NCI-H510A treated with DMSO at 0.1 percent for 48 hours (cell line): ENCODE measurements at places on chromosomes 11 and 22.

GRCh38 chr11:19160847-19161246 is 40.9 kb downstream of the CSRP3 start:
- DNase-seq = no peak

GRCh38 chr11:83033371-83033770 is 38.3 kb downstream of the RAB30 start:
- DNase-seq = no peak

DNA sequence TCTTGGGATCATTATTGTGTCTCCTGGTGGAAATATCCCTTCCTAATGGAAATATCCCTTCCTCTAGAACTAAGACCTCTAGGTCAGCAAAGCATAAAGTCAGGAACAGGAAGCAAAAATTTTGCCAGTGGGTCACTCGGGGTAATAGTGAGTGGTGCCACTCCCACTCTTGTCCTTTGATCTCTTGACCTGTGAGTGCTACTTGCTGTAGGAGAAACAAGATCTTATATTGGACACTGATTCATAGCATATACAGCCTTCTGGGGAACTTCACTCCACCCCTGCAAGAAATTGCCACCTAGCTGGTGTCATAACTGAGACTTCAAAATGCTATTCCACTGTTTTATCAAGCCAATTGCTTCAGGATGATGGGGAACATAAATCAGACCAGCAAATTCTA is 44.7 kb upstream of the TMEM45B start:
- no peak for DNase-seq

DNA sequence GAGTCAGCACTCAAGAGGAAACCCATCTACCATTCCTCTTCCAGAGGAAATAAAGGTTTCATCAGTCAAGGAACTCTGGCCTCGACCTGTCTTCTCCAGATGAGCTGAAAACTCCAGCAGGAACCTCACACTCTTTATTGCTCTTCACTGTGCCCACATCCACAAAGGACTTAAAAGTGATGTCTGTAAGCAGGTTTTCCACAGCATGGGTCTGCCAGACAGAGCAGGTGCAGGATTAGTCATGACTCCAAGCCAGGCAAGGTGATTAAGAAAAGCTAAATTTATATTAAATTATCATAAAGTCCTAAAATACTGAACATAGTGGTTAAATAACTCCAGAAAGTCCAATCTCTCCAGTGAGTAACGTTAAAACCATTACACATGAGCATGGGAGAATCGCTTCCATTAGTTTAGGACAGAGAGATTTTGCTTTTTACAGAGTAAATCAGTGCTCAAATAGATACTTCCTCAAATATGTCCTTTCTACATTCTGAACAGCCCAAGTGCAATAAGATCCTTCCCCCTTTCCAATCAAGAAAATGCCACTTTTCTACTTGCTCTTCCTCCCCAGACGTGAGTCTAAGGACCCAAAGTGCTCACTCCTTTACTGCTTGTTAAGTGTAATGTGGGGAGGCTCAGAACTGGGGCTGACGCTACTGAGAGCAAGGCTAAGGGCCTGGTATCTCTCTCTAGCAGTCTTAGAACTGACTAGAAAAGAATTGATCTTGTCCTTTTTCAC is 10.7 kb upstream of the CKAP5 start:
- DNase-seq = no peak

DNA sequence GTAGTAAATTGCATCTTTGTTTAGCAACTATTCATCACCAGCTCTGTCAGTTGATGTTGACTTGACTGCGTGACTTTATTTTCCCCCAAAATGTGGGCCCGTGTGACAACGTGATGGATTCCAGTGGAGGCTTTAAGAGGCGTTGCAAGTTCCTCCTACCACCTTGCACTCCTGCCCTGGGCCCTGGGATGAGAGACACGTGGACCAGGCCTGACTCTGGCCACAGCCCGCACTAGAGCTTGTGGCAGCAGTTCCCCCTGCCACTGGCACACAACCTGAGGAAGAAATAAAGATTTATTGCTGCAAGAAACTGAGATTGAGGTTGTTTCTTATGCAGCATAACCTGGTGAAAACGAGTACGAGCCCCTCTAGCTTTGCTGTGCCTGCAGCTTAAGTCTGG is 31.9 kb downstream of the RASD2 start:
- no peak for DNase-seq

GRCh38 chr11:12677131-12677530 is 2.9 kb downstream of the TEAD1 start:
- no peak for DNase-seq

DNA sequence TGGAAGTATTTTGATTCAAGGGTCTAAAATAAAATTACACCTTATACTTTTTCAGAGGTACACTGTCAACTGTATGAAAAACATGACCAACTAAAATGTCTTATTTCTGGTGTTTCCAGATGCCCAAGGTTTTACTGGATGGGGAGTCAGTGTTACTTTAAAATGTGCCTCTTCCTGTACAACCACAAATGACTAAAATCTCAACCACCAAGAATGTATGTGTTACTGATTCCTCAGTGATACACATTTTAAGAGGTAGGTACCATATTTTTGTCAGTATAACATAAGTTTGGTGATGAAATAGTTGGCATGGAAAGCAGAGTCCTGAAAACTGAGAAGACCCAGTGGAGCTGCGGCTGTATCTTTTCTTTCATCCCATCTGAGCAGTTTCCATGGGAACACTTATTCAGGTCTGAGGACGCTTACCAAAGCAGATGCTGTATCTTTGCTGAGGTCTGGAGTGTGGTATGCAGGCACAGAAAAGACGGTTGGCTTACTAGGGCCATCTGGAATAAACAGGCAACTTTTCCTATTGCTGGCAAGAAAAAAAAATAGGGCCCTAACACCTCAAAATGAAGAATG is 21.2 kb upstream of the TP53AIP1 start:
- no peak for DNase-seq

DNA sequence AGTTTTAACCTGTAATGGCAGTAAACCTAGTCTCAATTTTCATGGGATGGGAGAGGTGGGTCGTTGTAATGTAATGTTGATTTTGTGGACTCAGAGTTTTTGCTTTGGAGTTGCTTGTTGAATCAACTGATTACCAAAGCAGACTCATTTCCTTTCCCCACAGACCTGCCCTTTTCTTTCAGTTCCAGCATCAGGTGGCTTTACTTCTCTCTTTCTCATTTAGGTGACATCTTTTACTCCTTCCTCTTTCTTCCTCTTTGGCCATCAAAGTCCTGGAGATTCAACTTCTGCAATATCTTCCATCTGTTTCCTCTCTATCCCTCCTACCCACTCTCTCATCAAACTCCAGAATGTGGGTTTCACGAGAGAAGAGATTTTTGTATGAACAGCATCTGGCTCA is 313.9 kb downstream of the TMEM135 start:
- no peak for DNase-seq

- DNase-seq = no peak
Measured at GRCh38 chr11:36374726-36375125, 78.6 kb downstream of the PRR5L start.

DNA sequence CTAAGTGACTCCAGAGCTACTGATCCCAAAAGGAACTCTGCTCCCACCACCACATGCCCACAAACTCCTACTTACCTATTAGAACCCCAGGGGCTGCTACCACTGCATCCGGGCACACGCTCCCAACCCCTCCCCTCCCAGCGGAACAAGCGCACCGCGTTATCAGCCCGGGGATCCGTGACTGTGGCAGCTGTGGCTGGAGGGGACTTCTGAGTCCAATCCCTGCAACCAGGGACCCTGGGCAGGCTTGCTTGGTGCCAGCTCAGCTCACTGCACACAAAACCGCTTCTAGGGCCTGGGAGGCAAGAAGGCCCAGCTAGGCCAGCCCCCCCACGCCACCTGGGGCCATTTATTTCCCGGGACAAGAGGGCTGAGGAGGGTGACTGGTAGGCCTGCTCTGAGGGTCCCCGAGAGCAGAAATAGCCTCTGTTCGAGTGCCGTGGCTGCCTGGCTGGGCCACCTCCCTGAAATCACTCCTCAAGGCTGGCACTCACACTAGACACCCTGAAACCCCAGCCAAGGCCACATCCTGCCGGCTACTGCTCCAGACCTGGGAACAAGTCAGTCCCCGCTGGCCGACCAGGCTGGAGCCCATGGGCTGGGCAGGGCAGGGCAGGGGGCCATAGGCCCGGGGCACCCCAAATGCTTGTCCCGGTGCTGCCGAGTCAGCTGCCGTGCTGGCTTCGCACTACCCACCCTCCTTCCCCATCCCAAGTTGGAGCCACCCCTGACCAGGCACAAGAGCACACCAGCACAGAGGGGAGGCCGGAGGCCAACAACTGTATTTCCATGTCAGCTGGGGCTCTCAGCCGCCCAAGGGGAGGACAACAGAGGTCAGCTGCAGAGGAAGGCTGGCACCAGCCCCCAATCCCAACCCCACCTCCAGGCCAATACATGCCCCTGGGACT is 1.9 kb upstream of the IFITM10 start:
- DNase-seq = no peak

GRCh38 chr11:69462106-69462951 is 19.1 kb upstream of the LINC01488 start:
- no peak for DNase-seq

GRCh38 chr11:125224391-125225021 is 60.0 kb downstream of the PKNOX2 start:
- no peak for DNase-seq

GRCh38 chr22:25403284-25403810 is 161.1 kb upstream of the GRK3 start:
- DNase-seq = no peak

- DNase-seq = no peak
Measured at GRCh38 chr22:20663137-20663828, 110.6 kb upstream of the SERPIND1 start.

GRCh38 chr11:22479208-22479607 is 141.0 kb downstream of the SLC17A6 start:
- DNase-seq = no peak

DNA sequence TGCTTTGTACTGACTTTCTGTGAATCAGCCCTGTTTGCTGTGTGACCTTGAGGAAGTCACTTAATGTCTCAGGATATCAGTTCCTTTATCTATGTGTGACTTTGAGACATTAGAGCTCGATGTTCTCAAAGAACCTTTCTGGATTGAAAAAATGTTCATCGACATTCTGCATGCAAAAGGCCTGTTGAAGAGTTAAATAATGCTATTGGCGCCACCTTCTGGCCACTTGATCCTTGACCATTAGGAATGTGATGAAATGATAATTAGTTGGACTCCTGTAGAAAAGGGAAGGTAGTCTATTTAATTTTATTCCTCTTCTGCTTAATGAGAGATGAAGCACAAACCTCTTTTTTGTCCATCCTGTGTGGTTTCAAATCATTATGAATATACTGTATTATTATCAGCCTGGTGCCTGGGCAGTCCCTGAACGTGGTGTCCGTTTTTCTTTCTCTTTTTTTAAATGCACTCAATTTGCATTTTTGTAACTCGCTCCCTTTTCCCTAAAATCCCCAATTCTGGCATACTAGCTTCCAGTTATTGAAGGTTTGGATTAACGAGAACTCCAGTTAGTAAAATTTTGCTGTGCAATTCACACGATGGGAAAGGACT is 20.7 kb downstream of the ELF5 start:
- DNase-seq = peak; percentile 66

DNA sequence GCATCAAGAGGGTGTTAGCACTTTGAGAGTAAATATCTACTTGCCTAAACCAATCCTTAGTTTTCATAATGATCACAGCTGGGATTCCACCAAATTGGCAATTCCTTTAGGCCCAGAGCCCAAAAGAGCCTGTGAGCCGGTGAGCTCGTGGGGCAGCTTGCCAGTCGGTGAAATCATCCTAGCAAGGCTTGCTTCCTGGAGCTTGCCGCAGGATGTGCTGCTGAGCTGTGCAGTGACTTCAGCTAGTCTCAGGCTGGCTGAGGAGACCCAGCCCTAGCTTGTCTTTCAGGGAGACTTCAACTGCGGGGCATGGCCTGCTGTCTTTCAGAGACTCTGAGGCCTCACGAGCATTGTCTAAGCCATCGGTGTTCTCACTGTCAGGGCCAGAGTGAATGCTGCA is 73.6 kb upstream of the SUSD2 start:
- DNase-seq = no peak

- DNase-seq = no peak
Measured at GRCh38 chr22:21972293-21972779, 10.3 kb downstream of the TOP3B start.

GRCh38 chr22:20773793-20774212 is at the start of gene SERPIND1:
TSS of gene SERPIND1 (plus strand) at chr22:20774113. CDS start at chr22:20779313, 5,200 bp downstream.
- peak; percentile 23 for DNase-seq

- DNase-seq = no peak
Measured at GRCh38 chr11:124511745-124512144, 31.7 kb downstream of the OR8B12 start.

DNA sequence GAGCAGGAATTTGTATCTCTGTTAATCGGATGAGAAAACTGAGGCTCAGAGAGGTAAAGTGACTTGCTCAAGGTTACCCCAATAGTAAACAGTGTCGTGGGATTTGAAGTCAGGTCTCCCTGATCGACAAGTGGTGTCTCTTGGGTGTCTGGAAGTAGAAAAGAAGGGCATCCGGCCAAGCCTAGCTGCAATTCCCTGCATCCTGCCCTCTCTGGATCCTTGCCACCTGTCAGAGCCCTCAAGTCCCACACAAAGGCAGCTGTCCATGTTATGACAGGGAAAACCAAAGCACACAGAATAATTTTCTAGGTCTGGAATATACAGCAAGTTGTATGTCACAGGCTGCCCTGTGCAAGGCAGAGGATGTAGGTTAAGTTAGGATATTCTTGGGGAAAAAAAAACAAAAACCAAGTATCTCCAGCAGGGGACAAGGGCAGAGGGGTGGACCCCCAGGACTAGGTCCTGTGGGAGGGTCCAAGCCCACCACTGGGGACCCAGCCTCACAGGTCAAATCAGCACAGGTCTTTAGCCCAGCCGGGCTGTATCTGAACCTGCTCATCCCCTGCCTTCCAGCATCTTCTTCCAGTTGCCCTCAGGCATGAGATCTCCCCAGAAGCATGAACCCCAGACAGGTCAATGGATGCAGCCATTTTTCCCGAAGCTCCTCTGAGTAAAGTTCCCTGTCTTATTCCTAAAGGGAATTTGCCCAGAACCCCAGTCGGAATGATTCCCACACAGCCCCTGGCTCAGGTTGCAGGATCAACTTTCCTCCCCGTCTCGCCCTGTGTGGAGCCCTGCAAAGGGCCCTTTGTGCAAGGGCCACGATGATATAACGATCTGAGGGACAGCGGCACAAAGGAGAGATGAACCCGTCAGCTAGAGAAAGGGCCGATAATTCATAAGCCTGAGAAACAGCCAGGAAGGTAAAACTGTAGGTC is 15.0 kb downstream of the USH1C start:
- DNase-seq = peak; percentile 18

DNA sequence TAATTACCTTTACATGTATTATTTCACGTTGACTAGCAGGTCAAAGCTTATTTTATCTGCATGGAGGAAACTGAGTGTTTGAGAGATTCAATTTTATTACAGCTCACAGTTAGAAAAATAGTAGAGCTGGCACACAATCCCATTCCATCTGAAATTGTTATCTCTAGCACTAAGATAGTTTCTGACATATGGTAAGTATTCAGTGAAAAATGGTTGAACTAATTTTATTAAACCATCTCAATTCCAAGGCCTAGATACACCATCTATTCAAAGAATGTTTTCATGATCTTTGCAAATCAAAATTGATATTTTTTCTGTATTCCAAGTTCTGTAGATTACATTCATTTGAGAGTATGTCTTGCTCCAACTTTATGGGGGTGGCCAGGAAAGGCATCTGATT is 125.4 kb upstream of the FAT3 start:
- DNase-seq = no peak
